ENCODE measurements at places on chromosomes 7 and 10.
A peak's percentile ranks its signal among the peaks of the same experiment; 100 is the strongest.

DNA sequence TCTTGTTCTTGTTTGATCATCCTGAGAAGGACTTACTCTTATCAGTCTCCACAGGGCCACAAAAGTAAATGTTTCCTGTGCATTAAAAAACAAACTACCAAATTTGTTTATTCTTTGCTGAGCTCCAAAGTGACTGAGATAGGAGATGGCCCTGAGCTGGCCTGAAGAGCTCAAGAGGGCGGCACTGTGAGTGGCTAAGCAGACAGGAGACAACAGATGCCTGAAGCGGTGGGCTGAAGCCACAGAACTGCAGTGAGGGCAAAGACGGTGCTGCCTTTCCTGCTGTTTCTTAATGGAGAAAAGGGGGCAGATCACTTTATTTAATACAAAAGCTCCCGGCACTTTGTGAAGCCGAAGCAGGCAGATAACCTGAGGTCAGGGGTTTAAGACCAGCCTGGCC, 379.6 kb downstream of the ARL4A start:
- H3K4me3 ChIP-seq = no peak overlapping the region
- no peak overlapping the region for H3K27ac ChIP-seq
- H3K36me3 ChIP-seq = no peaks in the 10 kb centered on the region
- DNase-seq = peak; percentile 11
- no peaks in the 10 kb centered on the region for H3K4me1 ChIP-seq

DNA sequence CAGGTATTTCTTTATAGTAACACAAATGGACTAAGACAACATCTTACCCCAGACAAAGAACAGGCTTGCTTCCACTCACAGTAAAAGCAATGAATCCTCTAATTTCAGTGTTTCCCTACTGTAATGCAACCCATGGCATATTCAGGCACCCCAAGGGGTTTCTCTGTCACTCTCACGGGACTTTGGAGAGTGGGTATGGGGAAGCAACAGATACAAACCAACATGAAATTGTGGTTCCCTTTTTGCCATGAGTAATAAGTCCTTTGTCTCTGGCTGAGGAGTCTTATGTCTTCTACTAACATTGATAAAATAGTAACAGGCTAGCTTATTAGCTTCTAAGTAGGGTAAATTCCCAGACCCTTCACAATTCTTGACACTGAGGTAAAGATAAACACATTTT, 51.4 kb upstream of the AOAH start:
- H3K27me3 ChIP-seq = no peaks in the 10 kb centered on the region
- no peak for DNase-seq
- H3K36me3 ChIP-seq = no peaks in the 10 kb centered on the region
- H3K4me1 ChIP-seq = no peaks in the 10 kb centered on the region
- H3K27ac ChIP-seq = no peak overlapping the region

DNA sequence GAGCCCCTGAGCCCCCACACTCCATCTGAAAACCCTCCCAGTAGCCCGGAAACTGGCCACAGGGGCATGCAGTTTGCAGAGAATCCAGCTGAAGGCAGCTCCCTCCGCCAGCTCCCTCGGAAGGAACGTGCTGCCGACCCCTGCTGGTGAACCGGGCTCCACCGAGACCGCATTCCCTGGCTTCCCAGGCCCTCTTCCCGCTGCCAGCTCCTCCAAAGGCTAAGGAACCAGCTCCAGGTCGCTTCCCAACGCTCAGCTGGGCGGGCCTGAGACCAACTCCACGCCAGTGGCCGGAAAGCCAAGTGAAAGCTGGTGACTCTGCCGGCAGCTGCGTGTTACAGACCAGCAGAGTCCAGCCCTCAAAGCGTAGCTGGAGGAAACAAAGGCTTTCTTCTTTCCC, 35.8 kb downstream of the GPER1 start:
- DNase-seq = peak; percentile 87
- 0 out of 2 replicates have a peak, but pooled peaks cover 5% of the 10 kb centered on the region for H3K36me3 ChIP-seq
- H3K27ac ChIP-seq = peak overlapping the region; percentile 89
- H3K4me1 ChIP-seq = peaks cover 4% of the 10 kb centered on the region
- H3K4me3 ChIP-seq = no peak overlapping the region

- no peak for DNase-seq
- no peaks in the 10 kb centered on the region for H3K36me3 ChIP-seq
- H3K27ac ChIP-seq = peak overlapping the region; percentile 3
- H3K4me1 ChIP-seq = no peaks in the 10 kb centered on the region
- no peak overlapping the region for H3K4me3 ChIP-seq
Observed at GRCh38 chr7:141442781-141443180, 108.4 kb upstream of the AGK start.

DNA sequence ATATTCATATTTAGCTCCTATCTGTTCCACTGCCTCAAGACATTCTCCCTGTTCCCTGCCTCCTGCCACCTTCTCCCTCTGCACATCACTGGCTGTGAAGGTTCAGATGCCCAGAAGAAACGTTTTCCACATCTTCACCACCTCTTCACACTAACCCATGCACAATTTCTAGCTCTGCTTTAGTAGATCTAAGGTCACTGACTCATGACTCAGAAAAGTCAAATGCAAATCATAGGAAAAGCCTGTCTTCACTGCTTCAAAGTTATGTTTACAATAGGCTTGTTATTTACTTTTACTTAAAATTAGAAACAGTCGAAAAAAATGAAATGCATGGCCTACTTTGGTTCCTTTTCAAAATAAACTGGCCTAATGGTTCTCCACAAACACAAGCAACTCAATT, 2.5 kb downstream of the SCRN1 start:
- peaks cover 17% of the 10 kb centered on the region for H3K4me1 ChIP-seq
- H3K4me3 ChIP-seq = no peak overlapping the region
- no peaks in the 10 kb centered on the region for H3K36me3 ChIP-seq
- no peak overlapping the region for H3K27ac ChIP-seq

DNA sequence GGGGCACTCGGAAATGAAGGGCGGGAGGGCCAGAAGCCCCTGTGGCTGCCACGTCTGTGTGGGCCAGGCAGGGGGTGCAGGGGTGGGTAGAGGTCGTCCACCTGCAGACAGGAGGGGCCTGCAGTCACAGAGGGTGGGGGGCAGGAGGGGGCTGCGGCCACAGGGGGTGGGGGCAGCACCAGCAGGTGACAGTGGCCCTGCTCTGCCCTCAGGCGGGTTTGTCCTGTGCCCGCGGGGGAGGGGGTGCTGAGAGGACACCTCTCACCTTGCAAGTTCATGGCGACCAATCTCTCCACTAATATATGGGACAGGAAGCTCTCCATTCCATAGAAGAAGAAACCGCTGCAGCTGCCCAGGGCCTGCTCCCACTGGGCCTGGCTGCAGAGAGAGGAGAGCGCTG, 26.6 kb upstream of the NKX6-2 start:
- no peaks in the 10 kb centered on the region for H3K36me3 ChIP-seq
- no peaks in the 10 kb centered on the region for H3K4me1 ChIP-seq
- H3K27ac ChIP-seq = no peak overlapping the region

DNA sequence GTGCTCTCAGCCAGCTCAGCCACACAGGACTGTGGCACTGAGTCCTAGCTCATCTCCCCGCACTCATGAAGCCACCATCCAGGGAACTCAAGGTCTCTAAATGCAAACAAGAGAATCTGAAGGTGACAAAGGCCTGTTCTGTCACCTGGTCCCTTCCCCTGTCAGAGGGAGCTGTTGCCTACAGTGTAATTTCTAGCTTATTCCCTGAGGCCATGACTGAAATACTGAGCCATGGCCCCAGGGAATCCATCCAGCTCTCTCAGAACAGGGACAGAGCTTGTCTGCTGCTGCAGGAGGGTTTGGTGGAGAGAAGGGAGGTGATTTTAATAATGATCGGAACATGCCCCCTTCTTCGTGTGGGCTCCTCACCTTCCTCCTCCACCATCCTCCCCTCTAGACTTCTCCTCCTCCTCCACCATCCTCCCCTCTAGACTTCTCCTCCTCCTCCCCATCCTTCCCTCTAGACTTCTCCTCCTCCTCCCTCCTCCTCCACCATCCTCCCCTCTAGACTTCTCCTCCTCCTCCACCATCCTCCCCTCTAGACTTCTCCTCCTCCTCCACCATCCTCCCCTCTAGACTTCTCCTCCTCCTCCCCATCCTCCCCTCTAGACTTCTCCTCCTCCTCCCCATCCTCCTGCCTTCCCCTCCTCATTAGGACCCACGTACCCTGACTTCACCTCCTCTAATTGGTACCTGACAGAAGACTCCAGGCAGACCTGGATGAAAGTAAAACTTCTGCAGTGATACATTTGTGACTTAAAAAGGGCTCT, 338.0 kb upstream of the MKI67 start:
- H3K4me3 ChIP-seq = no peak overlapping the region
- no peaks in the 10 kb centered on the region for H3K27me3 ChIP-seq
- peak; percentile 67 for DNase-seq
- no peak overlapping the region for H3K27ac ChIP-seq
- no peaks in the 10 kb centered on the region for H3K4me1 ChIP-seq

DNA sequence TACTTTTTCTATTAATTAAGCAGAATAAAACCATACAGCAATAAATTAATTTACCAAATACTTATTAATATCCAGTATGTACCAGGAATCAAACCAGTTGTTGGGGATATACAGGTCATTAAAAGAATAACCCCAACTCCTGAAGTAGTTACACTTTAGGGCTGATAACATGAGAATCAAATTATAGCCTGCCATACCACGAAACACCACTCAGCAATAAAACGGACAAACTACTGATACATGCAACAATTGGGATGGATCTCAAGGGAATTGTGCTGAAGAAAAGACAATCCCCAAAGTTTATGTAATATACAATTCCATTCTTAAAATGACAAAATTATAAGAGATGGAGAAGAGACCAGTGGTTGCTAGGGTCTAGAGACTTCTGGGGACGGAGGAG, 22.7 kb downstream of the MCMBP start:
- no peak overlapping the region for H3K27ac ChIP-seq
- H3K27me3 ChIP-seq = no peaks in the 10 kb centered on the region
- H3K4me1 ChIP-seq = no peaks in the 10 kb centered on the region
- peaks cover 39% of the 10 kb centered on the region for H3K36me3 ChIP-seq
- H3K4me3 ChIP-seq = no peak overlapping the region

DNA sequence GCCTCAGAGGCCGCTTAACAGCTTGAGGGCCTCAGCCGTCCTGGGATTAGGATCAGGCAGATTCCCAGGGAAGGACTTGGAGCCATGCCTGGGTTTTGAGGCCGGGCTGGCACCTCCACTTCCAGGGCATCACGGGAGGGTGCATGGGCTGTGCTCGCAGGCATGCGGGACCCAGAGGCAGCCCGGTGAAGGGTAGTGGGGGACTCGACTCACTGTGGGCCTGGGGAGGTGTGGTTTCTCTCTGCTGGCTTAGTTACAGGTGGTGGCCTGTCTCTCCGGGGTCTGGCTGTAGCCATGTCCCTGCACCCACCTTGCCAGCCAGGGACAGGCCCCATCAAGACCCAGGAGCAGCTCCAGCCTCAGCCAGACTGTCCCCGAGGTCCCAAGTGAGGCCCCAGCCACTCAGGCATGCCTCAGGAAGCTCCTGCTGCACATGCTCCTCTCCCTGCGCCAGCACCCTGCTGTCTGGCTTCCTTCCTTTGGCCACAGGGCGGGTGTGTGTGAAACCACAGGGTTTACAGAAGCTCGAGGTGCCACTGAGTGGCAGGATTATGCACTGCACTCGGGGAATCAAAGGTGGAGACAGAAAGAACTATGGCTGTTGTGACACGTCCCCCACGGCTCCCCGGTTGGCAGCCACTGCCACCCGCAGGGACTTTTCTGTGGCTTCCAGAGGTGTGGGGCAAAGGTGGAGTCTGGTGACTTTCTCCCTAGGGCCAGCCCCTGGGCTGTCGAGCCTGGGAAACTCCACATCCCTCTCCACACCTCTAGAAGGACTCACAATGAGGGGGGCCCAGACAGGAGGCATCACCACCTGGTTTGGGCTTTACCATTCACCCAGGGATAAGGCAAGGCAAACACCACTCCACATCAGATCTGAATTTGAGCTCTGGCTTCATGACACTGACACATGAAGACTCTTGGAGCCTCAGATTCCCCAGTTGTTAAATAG, 19.7 kb downstream of the GOLGA7B start:
- no peaks in the 10 kb centered on the region for H3K36me3 ChIP-seq
- H3K4me1 ChIP-seq = peaks cover 29% of the 10 kb centered on the region
- no peak overlapping the region for H3K4me3 ChIP-seq
- peak; percentile 88 for DNase-seq
- no peaks in the 10 kb centered on the region for H3K27me3 ChIP-seq

DNA sequence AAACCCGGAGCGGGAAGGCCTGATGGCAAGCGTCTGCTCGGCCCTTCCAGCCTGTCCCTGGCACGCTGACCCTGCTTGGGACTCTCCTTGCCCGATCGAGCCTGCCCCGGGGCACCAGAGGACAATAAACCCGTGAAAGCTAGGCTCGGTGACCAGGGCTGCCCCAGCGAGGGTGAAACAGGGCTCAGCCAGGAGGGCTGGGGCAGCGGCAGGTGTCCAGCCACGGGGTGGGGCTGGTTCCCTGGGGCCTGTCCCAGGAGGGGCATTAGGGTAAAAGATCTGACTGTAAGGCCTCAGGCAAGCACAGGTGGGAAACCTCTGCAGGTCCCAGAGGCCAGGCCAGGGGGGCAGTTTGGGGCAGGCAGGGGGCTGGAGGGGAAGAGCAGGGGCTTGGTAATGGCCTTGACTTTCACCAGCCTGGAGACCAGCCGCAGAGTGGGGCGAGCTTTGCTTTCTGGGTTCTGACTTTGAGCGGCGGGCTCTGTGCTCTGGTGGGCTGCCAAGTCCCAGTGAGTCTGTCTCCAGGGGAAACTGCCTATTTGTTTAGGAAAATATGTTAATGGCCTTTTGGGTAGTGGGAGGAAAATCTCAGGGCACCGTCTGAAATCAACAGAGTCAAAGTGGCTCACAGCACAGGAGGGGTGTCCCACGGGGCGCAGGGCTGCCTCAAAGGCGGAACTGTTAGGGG, 68.2 kb upstream of the INPP5A start:
- no peaks in the 10 kb centered on the region for H3K36me3 ChIP-seq
- DNase-seq = no peak
- no peaks in the 10 kb centered on the region for H3K27me3 ChIP-seq
- no peak overlapping the region for H3K27ac ChIP-seq

DNA sequence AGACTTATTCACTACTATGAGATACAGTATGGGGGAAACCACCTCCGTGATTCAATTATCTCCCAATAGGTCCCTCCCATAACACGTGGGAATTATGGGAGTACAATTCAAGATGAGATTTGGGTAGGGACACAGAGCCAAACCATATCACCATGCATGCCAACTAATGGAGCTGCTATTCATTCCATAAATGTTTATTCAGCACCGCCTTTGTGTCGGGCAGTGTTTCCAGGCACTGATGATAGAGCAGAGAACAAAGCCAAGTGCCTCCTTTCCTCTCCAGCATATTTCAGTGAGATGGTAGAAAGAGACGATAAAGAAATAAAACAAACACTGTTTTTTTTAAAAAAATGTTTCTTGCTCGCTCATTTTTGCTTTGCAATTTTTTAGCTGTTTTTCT, 295.9 kb upstream of the FOXK1 start:
- H3K36me3 ChIP-seq = no peaks in the 10 kb centered on the region
- H3K27ac ChIP-seq = no peak overlapping the region
- H3K27me3 ChIP-seq = no peaks in the 10 kb centered on the region
- no peak for DNase-seq
- H3K4me1 ChIP-seq = no peaks in the 10 kb centered on the region

GRCh38 chr10:107577221-107577620, 412.7 kb upstream of the SORCS1 start:
- H3K36me3 ChIP-seq = no peaks in the 10 kb centered on the region
- no peak overlapping the region for H3K4me3 ChIP-seq
- no peaks in the 10 kb centered on the region for H3K4me1 ChIP-seq

- H3K4me1 ChIP-seq = no peaks in the 10 kb centered on the region
- no peak overlapping the region for H3K4me3 ChIP-seq
- no peaks in the 10 kb centered on the region for H3K27me3 ChIP-seq
- no peak overlapping the region for H3K27ac ChIP-seq
Observed at GRCh38 chr10:118804262-118804773, 49.5 kb upstream of the CACUL1 start.

- no peaks in the 10 kb centered on the region for H3K4me1 ChIP-seq
- H3K27ac ChIP-seq = no peak overlapping the region
- no peak for DNase-seq
- no peaks in the 10 kb centered on the region for H3K27me3 ChIP-seq
- H3K4me3 ChIP-seq = no peak overlapping the region
Observed at GRCh38 chr7:79287981-79288380, 165.5 kb downstream of the MAGI2 start.

Data from GM23338 (cell line).